ENCODE measurements at places on chromosomes 12 and 14.

- no peak for DNase-seq
Measured at GRCh38 chr14:22846811-22847307, 10.5 kb downstream of the MMP14 start.

- no peak for DNase-seq
Measured at GRCh38 chr12:68260153-68260552, 6.7 kb upstream of the IL22 start.

- no peak for DNase-seq
Measured at GRCh38 chr14:100339766-100340422, 16.8 kb downstream of the SLC25A47 start.

- DNase-seq, result no peak
Measured at GRCh38 chr12:68425998-68426397, 93.8 kb upstream of the MDM1 start.
